Kidney (tissue), 22 donors: ENCODE measurements at places on chromosomes 11 and 22. TPM values are rescaled to one million over a fixed set of nuclear protein-coding genes. Genes with fewer than 3 reads are reported as not detected.

CCDC117 gene
- 16.8 TPM for total RNA-seq

DCHS1 gene
- total RNA-seq, result 17.0 TPM

- no peak overlapping the region for H3K27ac ChIP-seq
- DNase-seq, result peak; percentile 41
- peak overlapping the region; percentile 26 for H3K4me3 ChIP-seq
- H3K4me1 ChIP-seq, result no peaks in the 10 kb centered on the region
- H3K27me3 ChIP-seq, result no peaks in the 10 kb centered on the region
Measured at GRCh38 chr11:7486781-7487140, 1.5 kb downstream of the OLFML1 start.

GRCh38 chr11:34732831-34733230, 111.9 kb downstream of the EHF start:
- DNase-seq, result no peak
- no peak overlapping the region for H3K4me3 ChIP-seq
- H3K36me3 ChIP-seq, result no peaks in the 10 kb centered on the region
- H3K27me3 ChIP-seq, result no peaks in the 10 kb centered on the region

GRCh38 chr11:57477507-57478189, 17.3 kb downstream of the RTN4RL2 start:
- no peak for DNase-seq
- no peak overlapping the region for H3K4me3 ChIP-seq
- H3K27ac ChIP-seq, result no peak overlapping the region
- H3K36me3 ChIP-seq, result no peaks in the 10 kb centered on the region
- peaks cover 13% of the 10 kb centered on the region for H3K4me1 ChIP-seq
- H3K27me3 ChIP-seq, result peaks cover 9% of the 10 kb centered on the region
